ENCODE measurements at places on chromosomes 13 and 19. TPM values are rescaled to one million over a fixed set of nuclear protein-coding genes. Genes with fewer than 3 reads are reported as not detected.

NBEA gene
- 21.5 TPM for total RNA-seq

GRCh38 chr13:26445092-26445491 lies 112.4 kb upstream of the WASF3 start:
- H3K4me3 ChIP-seq = no peak overlapping the region
- no peak for DNase-seq
- no peaks in the 10 kb centered on the region for H3K4me1 ChIP-seq
- H3K27ac ChIP-seq = no peak overlapping the region
- H3K36me3 ChIP-seq = no peaks in the 10 kb centered on the region

DNA sequence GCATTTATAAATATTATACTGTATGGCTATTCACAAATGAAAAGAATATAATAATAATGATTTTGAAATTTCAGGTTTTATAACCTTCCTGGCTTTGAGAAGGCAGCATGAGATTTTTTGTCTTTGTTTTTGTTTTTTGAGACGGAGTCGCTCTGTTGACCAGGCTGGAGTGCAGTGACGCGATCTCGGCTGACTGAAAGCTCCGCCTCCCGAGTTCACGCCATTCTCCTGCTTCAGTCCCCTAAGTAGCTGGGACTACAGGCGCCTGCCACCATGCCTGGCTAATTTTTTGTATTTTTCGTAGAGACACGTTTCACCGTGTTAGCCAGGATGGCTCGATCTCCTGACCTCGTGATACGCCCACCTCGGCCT lies 64.1 kb downstream of the ZNF429 start:
- DNase-seq = no peak
- no peak overlapping the region for H3K27ac ChIP-seq
- H3K36me3 ChIP-seq = no peaks in the 10 kb centered on the region
- no peaks in the 10 kb centered on the region for H3K27me3 ChIP-seq
- no peaks in the 10 kb centered on the region for H3K4me1 ChIP-seq
- H3K4me3 ChIP-seq = no peak overlapping the region

GRCh38 chr19:13817018-13817614 lies 21.9 kb downstream of the ZSWIM4 start:
- H3K27me3 ChIP-seq = no peaks in the 10 kb centered on the region
- peak overlapping the region; percentile 93 for H3K27ac ChIP-seq

GRCh38 chr19:9183000-9183399 lies 4.2 kb downstream of the OR7D2 start:
- H3K4me1 ChIP-seq = no peaks in the 10 kb centered on the region
- no peak overlapping the region for H3K27ac ChIP-seq
- no peaks in the 10 kb centered on the region for H3K36me3 ChIP-seq
- H3K27me3 ChIP-seq = no peaks in the 10 kb centered on the region
- DNase-seq = no peak
- H3K4me3 ChIP-seq = no peak overlapping the region

DNA sequence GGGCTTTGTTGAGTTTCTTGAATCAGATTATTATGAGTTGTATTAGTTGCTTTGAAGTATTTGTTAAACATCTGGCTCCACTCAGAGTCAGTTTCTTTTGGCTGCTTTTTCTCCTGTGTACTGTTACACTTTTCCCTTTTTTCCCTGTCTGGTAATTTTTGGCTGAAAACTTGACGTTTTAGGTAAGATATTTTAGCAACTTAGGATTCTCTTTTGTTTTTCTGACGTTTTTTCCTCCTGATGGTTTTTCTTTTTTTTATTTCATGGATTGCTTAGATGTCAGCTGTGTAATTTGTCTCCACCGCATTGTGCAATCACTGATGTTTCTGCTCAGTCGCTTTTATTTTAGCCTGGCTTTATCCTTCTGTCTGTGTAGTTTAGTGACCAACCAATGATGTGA lies 20.7 kb downstream of the RFC3 start:
- DNase-seq = no peak
- H3K4me1 ChIP-seq = no peaks in the 10 kb centered on the region

ACP5 gene
- total RNA-seq = 9.0 TPM

DNA sequence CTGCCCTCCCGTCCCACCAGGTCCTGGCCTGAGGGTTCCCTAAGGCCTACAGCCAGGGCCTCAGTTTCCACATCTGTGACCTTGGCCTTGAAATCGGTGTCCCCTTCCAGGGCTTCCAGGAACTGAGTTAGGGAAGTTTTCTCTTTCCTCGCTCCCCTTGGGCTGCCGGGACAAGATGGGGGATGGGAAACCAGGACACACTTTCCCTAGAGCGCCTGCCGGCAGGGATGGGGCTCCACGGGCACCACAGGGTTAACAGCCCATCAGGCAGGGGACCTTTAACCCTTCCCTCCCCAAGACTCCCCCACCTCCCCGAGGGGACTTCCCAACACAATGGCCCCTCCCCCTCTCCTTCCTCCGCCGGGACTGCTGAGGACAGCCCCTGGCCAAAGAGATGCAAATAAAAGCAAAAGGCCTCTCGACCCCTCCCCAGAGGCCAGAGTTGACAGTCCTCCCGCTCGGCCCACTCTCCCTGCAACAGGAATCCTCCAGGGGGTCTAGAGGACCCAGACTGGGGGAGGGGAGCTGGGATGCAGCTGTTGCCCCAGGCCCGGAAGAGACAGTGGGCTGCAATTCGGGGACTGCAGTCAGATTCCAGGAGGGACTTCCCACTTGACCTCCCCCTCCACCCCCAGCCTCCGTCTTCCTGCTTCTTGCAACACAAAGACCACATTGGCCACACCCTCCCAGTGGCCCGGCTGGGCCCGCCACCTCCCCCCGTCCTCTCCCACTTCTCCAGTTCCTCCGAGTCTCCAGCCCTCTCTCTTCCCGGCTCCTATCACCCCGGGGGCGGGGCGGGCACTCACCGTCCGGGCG lies 3.4 kb downstream of the BBC3 start:
- no peaks in the 10 kb centered on the region for H3K27me3 ChIP-seq
- H3K36me3 ChIP-seq = peaks cover 3% of the 10 kb centered on the region
- H3K27ac ChIP-seq = peak overlapping the region; percentile 82
- H3K4me3 ChIP-seq = peak overlapping the region; percentile 88
- peaks cover 15% of the 10 kb centered on the region for H3K4me1 ChIP-seq

DNA sequence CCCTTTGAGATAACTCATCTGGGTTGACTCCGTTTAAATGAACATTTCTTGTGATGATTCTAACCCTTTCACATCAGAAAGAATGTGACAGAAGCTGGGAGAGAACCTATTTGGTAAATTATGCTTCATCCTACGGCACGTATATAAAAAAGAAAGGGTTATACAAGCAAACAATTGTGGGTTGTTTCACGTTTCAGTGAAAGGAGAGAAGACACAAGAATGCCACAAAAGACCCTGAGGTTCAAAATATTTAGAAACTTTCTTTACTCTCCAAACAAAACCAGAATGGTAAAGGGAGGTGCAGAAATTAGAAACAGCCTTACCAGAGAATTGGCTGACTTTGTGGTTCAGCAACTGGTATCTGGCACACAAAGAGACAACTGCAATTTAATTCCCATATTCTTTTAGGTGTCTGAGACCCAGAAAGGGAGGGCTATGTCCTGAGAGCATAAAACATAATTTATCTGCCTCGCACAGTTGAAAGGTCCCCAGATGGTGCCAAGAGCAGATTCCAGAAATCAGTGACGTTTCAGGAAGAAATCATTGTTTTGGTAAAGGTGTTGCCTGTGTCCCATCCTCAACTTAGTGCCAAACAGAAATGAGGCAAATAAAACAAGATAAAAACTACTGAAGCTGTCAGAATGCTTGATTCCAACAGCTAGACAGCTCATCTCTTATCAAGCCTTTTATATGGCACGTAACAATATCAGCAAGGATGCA lies 361.4 kb downstream of the EFNB2 start:
- no peaks in the 10 kb centered on the region for H3K36me3 ChIP-seq
- H3K27me3 ChIP-seq = no peaks in the 10 kb centered on the region
- no peak for DNase-seq
- H3K4me1 ChIP-seq = 0 out of 2 replicates have a peak, but pooled peaks cover 3% of the 10 kb centered on the region
- H3K27ac ChIP-seq = no peak overlapping the region

Data from H1 (cell line).